ENCODE measurements at places on chromosomes 7 and 10.

DNA sequence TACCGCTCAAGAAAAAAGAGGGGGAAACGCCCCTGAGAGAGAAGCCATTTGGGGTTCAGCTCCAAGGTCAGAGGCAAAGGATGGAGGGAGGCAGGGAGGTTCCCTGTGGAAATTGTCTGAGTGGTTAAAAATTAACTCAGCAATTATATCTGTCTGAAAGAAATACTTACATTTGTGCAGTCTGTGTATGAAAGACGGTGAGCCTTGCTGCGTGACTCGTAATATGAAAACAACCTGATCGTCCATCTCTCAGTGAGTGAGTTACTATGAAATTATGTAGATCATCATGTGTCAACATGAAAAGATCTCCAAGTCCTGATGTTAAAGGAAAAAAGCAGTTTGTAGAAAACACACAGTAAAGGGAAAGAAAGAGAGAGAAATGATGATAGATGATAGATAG is 67.2 kb upstream of the FAM204A start:
- no peak for DNase-seq

- no peak for DNase-seq
Observed at GRCh38 chr7:101783381-101784181, 33.8 kb upstream of the CUX1 start.

GRCh38 chr10:105189463-105189800 is 548.3 kb downstream of the SORCS3 start:
- DNase-seq = no peak

DNA sequence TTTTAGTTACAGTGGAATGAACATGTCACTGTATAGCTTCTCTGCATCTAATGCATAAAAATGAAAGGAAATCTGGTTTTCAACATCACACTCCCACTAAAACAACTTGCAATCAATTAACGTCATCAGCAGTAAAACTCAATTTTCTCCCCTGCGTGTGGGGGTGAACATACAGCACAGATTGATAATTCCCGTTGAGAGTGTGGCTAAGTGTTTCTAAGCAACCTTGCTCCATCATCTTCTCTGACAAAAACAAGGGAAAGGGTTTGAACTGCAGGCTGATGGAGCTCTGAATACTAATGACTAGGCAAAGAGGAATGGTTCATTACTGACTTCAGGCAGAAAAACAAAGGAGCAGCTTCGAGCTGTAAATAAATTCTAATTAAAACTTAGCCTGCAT is 238.3 kb downstream of the PARD3 start:
- DNase-seq = no peak

DNA sequence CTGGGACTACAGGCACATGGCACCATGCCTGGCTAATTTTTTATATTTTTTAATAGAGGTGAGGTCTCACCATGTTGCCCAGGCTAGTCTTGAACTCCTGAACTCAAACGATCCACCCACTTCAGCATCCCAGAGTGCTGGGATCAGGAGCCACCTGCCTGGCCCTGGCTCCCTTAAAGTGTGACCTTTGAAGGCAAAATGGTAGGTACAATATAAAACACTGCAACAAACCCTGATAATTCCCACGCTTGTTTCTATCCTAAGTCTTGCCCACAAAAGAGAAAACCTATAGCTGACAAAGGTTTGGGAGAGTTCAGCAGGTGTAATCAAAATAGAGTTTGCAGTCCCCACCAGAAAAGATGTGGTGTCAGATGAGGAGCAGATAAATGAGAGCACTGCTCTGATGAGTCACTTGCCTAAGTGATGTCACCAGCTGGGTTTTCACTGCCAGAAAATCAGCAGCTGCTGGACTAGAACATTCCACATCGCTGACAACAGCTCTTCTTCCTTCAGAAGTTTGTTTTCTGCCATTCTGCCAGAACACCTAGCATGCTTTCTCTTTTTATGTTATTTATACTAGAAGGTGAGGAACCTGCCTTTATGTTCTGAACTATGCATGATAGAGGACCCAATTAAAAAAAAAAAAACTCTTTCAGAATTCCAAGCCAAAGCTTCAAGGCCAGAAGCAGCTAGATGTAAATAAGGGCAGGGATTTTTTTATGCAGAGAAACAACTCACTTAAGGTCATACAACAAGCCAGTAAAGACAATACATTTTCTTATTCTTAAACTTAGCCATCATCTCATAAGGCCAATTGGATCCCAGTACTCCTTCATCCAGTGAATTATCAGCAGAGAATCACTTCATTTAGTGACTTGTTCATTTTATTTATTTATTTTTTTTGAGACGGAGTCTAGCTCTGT is 18.0 kb downstream of the PURB start:
- DNase-seq = no peak

DNA sequence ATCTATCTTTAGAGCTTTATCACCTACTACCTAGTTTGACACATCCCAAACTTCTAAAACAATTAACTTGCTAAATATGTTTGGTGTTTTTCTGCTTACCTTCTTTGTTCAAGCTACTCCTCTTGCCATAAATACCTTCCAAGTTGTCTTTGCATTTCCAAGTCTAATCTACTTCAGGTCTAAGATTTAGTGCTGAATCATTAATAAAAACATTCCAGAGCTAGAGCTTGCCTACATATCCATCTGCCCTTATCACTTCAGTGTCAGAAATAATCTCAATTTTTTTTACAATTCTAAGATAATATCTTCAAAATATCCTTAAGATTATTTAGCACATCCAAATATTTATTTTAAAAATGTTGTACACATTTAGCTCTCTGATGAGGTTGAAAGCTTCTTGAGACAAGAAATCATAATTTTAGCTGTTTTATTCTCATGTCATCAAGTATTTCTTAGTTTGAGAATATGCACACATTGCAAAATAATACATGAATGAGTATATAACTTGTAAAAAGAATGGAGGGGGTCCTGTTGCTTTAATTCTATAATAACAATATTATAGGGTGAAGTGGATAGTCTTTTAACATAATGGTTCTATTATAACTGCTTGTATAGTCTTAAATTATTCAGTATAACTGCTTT is 466.3 kb downstream of the SEMA3D start:
- no peak for DNase-seq
